ENCODE measurements at places on chromosomes 6 and 20.
A peak's percentile ranks its signal among the peaks of the same experiment; 100 is the strongest.

- H3K4me1 ChIP-seq, result no peaks in the 10 kb centered on the region
- no peak overlapping the region for H3K4me3 ChIP-seq
- H3K27ac ChIP-seq, result no peak overlapping the region
- no peaks in the 10 kb centered on the region for H3K27me3 ChIP-seq
Observed at GRCh38 chr6:19450651-19451050, 386.5 kb upstream of the ID4 start.

GRCh38 chr6:16205377-16206144 is 32.8 kb upstream of the GMPR start:
- peaks cover 19% of the 10 kb centered on the region for H3K27me3 ChIP-seq
- H3K36me3 ChIP-seq, result no peaks in the 10 kb centered on the region
- H3K4me3 ChIP-seq, result no peak overlapping the region
- no peak overlapping the region for H3K27ac ChIP-seq

- H3K27ac ChIP-seq, result no peak overlapping the region
- H3K4me3 ChIP-seq, result no peak overlapping the region
- H3K36me3 ChIP-seq, result peaks cover 4% of the 10 kb centered on the region
- peaks cover 4% of the 10 kb centered on the region for H3K4me1 ChIP-seq
Observed at GRCh38 chr6:21181866-21182265, 411.7 kb upstream of the SOX4 start.

- H3K36me3 ChIP-seq, result peaks cover 28% of the 10 kb centered on the region
- peak; percentile 59 for DNase-seq
- H3K4me3 ChIP-seq, result no peak overlapping the region
- no peaks in the 10 kb centered on the region for H3K27me3 ChIP-seq
- peaks cover 84% of the 10 kb centered on the region for H3K4me1 ChIP-seq
Observed at GRCh38 chr20:32524829-32525501, 60.2 kb downstream of the NOL4L start.

DNA sequence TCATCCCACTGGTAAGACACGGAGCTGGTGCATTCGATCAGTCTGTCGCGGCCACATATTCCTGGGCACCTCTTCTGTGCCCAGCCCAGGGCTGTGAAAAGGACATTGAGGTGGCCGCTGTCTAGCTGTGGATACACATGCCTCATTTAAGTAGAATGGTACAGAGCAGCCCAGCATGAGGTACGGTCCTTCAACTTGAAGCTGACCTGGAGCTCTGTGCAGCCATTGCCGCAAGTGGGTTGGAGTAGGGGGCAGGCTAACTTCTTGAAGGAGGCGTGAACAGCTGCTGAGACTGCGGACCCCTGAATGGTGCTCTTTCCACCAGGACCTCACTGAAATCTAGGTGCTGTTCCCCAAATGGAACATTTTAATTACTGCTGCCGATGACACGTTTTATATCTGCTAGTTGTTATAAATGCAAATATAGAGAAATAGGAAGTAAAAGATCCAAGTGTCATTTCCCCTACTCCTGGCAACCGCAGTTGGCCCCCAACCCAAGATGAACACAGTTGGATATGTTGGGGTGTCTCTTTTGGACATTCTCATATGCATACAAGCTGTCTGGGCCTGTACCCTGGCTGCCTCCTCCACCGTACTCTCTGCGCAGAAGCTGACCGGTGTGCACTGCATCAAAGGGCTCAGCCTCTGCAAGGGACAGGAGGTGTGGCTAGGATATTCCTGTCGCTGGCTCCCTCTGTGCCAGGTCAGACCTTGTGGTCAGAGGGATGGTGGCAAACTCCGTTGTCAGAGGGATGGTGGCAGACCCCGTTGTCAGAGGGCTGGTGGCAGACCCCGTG is 86.1 kb downstream of the CDC5L start:
- H3K4me1 ChIP-seq, result peaks cover 3% of the 10 kb centered on the region
- no peak for DNase-seq
- no peak overlapping the region for H3K4me3 ChIP-seq
- H3K36me3 ChIP-seq, result no peaks in the 10 kb centered on the region
- no peak overlapping the region for H3K27ac ChIP-seq
- peaks cover 3% of the 10 kb centered on the region for H3K27me3 ChIP-seq

DNA sequence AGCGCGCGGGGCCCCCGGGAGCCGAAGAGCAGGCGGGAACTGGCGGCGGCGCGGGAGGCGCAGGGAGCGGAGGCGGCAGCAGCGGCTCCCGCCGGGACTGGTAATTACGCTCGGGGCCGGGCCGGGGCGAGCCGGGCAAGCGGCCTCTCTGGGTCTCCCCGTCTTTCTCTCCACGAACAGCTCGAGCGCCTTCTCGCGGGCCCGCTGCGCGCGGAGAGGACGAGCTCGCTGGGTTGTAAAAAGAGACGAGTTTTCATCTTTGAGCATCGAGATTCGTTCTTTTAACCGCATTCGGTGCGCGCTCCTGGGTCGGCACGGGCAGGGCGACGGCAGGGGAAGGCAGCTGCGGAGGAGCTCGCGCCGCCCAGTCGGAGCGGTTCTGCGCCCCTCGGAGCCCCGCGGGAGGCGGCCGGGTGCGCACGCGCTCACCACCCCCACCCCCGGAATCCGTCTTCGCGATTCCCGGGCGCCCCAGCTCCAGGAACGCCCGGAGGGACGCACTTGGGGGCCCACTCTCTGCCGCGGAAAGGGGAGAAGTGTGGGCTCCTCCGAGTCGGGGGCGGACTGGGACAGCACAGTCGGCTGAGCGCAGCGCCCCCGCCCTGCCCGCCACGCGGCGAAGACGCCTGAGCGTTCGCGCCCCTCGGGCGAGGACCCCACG is 38.0 kb downstream of the YTHDF1 start:
- H3K36me3 ChIP-seq, result no peaks in the 10 kb centered on the region
- no peak overlapping the region for H3K27ac ChIP-seq
- peaks cover 61% of the 10 kb centered on the region for H3K27me3 ChIP-seq
- no peak for DNase-seq

- no peaks in the 10 kb centered on the region for H3K27me3 ChIP-seq
- H3K4me1 ChIP-seq, result no peaks in the 10 kb centered on the region
- no peak overlapping the region for H3K27ac ChIP-seq
- H3K4me3 ChIP-seq, result no peak overlapping the region
Observed at GRCh38 chr6:120378582-120379220, 955.6 kb downstream of the TBC1D32 start.

GRCh38 chr20:24767623-24768100 is 181.4 kb upstream of the CST7 start:
- H3K4me1 ChIP-seq, result no peaks in the 10 kb centered on the region
- peaks cover 18% of the 10 kb centered on the region for H3K27me3 ChIP-seq
- H3K36me3 ChIP-seq, result no peaks in the 10 kb centered on the region
- no peak overlapping the region for H3K4me3 ChIP-seq

DNA sequence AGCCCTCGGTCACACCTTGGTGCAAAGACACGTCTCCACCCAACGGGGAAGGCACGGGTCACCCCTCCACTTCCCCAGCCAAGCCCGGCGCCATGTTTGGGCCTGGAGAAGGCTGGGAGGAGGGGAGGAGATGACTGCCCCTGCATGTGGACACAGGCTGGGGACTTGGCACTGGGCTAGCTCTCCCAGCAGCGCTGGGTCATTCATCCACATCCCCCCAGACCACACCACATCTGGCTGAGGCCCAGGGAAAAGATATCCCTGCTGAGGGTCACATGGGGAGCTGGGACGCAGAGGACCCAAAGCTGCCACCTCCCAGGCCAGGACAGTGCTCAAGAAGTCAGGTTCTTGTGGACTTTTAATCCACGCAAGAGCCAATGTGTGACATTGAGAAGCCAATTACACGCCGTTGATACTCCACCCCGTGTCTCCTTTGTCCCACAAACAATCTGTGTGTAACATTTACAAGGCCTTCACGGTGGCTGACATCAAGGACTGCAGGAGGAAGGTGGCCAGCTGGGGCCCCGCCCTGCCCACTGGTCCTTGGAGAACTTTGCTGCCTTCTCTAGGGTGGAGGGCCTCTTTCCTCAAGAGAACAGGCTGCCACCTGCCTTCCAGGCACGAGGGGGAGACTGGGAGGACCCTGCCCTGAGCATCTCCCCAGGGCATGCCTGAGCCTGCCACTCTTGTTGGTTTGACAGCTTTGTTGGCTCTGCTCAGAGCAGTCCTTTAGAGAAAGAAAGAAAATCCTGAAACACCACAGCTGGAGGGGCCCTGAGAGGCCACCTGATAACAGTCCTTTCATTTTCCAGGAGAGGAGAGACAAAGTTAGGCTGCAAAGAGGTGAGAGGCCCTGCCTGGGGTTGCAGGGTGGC is 5.3 kb upstream of the IP6K3 start:
- H3K4me1 ChIP-seq, result no peaks in the 10 kb centered on the region
- no peak for DNase-seq
- no peak overlapping the region for H3K27ac ChIP-seq

DNA sequence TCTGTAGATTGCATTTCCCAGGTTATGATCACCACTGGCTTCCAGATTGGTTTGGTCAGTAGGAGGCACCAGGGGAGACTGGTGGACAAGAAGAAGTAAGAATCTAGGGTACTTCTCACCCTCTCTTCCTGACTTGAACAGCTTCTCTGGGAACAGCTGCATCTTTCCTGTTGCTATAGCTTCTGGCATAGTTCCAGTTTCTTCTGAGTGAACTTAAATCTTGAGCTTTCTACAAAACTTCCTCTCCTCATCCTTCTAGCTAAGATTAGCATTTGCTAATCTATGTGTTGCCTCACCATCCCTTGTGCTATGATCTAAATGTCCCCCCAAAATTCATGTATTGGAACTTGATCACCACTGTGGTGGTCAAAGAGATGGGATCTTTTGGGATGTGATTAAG is 724.6 kb downstream of the UTRN start:
- H3K4me1 ChIP-seq, result no peaks in the 10 kb centered on the region
- no peaks in the 10 kb centered on the region for H3K36me3 ChIP-seq
- H3K4me3 ChIP-seq, result no peak overlapping the region
- peaks cover 24% of the 10 kb centered on the region for H3K27me3 ChIP-seq
- no peak for DNase-seq
- no peak overlapping the region for H3K27ac ChIP-seq

GRCh38 chr6:51618563-51618962 is 468.9 kb downstream of the PKHD1 start:
- DNase-seq, result no peak
- H3K36me3 ChIP-seq, result no peaks in the 10 kb centered on the region
- H3K27me3 ChIP-seq, result no peaks in the 10 kb centered on the region
- no peak overlapping the region for H3K4me3 ChIP-seq
- H3K4me1 ChIP-seq, result no peaks in the 10 kb centered on the region

- no peak overlapping the region for H3K4me3 ChIP-seq
- DNase-seq, result no peak
- H3K27ac ChIP-seq, result no peak overlapping the region
- H3K36me3 ChIP-seq, result no peaks in the 10 kb centered on the region
- peaks cover 3% of the 10 kb centered on the region for H3K27me3 ChIP-seq
- H3K4me1 ChIP-seq, result peaks cover 21% of the 10 kb centered on the region
Observed at GRCh38 chr20:62513991-62514390, 38.2 kb upstream of the GATA5 start.

Measured in naive thymus-derived CD8-positive, alpha-beta T cell (primary cell).